Tibial artery (tissue), 4 donors: ENCODE measurements at places on chromosomes 5 and 9.
A peak's percentile ranks its signal among the peaks of the same experiment; 100 is the strongest.

GRCh38 chr9:5842929-5843793 is 10.2 kb upstream of the ERMP1 start:
- no peak for DNase-seq

GRCh38 chr5:13739479-13739878 is 205.0 kb downstream of the DNAH5 start:
- no peak for DNase-seq

- DNase-seq: no peak
Observed at GRCh38 chr9:134832471-134832870, 48.1 kb upstream of the FCN2 start.

DNA sequence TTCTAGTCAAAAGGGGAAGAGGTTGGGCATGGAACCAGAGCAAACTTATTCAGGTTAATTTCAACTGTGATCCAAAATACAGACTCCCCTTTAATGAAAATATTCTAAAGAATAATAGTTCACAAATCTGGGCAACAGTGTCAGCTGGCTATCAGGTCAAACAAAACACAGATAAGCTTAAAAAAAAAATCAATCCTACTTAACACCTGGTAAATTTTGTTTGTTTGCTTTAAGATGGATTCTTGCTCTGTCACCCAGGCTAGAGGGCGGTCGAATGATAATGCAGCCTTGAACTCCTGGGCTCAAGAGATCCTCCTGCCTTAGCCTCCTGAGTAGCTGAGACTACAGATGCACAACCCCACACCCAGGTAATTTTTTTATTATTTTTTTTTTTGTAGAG is 89.0 kb downstream of the UBAP2 start:
- no peak for DNase-seq

- no peak for DNase-seq
Observed at GRCh38 chr5:61600945-61601511, 269.0 kb downstream of the ZSWIM6 start.

DNA sequence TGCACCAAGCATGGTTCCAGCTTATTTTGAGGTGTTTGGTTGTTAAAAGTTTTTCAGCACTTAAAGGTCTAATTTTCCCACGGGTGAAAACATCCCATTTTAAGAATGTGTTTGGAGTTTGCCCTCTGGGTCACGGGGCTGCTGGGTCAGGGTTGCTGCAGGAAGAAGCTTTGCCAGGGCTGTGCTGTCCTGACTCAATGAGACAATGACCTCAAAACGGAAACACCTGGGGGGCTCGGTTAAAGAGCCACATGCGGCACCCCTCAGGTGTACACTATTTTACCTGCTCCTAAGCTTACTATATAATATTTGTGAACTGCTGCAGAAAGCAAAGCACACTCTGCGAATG is 27.6 kb downstream of the UBE2QL1 start:
- no peak for DNase-seq

DNA sequence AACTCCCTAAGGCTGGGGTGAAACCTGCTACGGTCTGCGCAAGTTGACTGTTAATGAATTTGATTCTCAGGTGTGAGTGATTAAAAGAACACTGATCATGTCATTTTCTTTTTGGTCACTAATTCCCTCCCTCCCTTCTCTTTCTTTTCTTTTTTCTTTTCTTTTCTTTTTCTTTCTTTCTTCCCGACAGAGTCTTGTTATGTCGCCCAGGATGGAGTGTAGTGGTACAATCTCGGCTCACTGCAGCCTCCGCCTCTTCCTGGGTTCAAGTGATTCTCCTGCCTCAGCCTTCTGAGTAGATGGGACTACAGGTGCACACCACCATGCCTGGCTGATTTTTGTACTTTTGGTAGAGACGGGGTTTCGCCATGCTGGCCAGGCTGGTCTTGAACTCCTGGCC is 2.6 kb downstream of the ANXA1 start:
- no peak for DNase-seq

DNA sequence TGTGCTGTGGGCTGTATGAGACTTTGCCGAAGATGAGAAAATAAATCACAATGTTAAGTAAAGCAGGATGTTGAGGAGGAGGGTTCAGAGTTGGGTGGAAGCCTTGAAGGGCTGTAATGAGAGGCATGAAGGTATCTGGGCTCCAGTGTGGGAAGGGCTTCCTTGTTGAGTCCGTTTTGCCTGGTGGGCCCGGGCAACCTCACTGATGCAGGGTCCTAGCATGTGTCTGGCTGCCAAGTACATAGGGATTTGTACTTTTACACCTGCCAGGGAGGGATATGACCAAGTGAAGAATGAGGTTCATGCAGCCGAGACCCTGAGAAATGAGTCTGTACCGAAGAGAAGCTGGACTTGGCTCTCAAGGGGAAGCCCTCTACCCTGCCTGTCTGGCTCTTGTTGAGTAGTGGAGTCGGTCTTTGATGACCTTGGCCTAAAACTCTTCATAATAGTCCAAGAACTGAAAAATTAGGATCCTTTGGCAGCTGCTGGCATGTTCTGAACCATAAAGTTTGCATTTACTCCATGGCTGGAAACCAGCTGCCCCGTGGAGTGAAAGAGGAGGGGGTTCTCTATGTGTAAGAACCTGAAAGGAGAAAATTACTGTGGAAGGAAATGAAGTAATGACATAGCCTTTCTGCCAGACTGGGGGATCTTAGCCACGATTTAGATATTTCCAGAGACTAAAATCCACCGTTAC is 59.0 kb upstream of the DPYSL3 start:
- no peak for DNase-seq

GRCh38 chr5:4880304-4880741 is 259.8 kb upstream of the ADAMTS16 start:
- no peak for DNase-seq

- peak; percentile 89 for DNase-seq
Observed at GRCh38 chr5:170225326-170226128, 7.3 kb upstream of the C5orf58 start.

DNA sequence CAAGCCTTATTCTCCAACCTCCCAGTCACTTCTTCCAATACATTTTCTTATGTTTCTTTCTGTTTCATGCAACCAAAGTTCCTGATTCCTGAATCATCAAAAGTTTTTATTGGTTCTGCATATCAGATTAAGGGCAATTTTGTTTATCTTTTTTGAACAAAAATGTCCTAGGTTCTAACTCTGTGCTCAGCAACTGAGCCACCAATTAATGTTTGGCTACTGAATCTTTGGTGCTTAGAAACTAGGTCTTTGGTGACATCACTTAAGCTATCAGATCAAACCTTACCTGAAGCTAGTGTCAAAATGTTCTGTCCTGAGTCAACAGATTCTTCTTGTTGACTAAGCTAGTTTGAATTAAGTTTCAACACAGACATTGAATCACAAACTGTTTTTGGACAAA is 56.1 kb downstream of the FGF18 start:
- no peak for DNase-seq

GRCh38 chr5:132025403-132025971 is 14.0 kb upstream of the ACSL6 start:
- no peak for DNase-seq

- DNase-seq: no peak
Observed at GRCh38 chr5:147830035-147830434, 1.4 kb downstream of the SPINK1 start.

GRCh38 chr5:154576429-154576806 is 98.4 kb upstream of the HAND1 start:
- no peak for DNase-seq

- no peak for DNase-seq
Observed at GRCh38 chr9:131464354-131465000, 38.2 kb upstream of the POMT1 start.
